ENCODE measurements at places on chromosomes 3 and 15.

DNA sequence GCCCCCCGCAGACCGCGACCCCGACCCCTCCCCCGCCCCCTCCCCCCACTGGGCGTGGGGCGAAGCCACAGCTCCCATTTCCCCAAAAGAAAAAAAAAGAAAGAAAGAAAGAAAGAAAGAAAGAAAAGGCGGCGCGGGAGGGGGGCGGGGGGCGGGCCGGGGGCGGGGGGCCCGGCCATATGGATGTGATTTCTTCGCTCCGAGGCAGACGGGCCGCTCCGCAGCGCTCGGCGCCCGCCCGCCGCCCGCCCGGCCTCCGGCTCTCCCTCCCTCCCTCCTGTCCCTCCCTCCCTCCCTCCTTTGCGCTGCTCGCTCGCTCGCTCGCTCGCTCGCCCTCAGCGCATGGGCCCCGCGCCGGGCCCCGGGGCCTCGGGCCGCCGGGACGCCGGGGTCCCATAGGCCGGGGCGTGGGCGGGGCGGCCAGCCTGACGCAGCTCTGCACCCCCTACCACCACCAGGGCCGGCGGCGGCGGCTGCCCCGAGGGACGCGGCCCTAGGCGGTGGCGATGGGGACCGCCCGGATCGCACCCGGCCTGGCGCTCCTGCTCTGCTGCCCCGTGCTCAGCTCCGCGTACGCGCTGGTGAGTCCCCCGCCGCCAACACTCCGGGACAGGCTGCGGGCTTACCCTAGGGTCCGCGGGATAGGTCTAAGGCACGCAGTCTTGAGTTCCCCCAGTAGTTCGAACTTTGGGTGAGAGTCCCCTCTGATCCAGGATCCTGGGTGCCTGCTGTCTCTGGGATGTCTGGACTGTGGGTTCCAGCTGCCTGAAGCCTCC is 5.7 kb downstream of the PTH1R start:
- DNase-seq, result peak; percentile 48

DNA sequence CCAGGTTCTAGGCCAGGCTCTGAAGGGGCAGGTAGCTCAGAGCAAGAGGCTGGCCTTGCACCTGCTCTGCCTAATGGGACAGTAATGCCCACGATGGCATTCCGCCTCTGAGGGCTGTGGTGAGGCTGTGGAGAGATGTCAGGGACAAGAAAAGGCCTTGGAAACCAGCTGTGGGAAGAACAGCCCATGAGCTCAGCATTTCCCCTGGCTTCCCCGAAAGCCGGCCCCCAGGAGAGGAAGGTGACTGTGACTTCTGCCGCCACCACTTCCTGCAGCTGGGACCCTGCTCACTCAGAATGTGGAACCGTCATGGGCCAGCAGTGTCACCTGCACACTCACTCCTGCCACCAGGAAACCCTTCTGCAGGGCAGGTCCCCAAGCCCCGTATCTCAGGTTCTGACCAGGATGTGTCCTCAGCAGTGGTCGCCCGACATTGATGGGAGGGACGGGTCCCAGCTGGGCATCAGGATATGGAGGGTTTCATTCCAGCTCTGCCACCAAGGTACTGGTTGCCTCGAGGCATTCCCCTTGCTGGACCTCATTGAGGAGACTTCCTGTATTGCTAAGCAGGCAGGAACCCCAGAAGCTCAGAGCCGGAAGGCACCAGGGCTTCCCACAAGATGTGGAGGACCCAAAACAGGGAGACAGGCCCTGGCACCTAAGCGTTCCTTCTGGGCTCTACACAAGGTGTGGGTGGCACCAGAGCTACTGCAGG is 30.7 kb downstream of the SEMA7A start:
- peak; percentile 88 for DNase-seq

DNA sequence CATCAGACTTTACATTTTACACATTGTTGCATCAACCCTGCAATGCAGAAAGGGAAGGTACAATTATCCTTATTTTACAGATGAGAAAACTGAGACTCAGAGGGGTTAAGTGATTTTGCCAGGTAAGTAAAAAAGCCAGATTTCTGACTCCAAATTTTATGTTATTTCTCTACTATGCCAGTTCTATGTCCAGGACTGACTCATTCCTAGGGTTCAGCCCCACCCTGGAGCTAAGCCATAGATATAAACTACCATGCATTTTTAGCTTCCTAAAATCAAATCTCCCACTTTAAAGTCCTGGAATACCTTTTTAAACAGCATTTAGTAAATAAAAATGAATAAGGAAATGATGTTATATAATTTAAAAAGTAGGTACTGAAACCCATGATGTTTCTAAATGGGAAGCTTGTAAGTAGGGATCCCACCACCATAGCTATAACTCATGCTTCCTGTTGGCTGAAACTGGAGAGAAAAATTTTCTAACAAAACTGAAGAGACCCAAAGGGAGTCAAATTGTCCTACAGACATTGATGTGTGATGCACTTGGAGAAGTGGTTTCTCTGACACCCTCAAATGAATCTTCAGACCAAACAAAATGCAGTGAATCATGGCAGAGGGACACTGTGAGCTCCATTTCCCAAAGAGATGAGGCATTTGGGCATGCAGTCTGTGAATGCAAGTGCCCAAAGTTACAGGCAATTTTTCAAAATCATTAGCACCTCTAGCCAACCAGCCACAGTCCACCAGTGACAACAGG is 301.7 kb upstream of the UMPS start:
- DNase-seq, result no peak

DNA sequence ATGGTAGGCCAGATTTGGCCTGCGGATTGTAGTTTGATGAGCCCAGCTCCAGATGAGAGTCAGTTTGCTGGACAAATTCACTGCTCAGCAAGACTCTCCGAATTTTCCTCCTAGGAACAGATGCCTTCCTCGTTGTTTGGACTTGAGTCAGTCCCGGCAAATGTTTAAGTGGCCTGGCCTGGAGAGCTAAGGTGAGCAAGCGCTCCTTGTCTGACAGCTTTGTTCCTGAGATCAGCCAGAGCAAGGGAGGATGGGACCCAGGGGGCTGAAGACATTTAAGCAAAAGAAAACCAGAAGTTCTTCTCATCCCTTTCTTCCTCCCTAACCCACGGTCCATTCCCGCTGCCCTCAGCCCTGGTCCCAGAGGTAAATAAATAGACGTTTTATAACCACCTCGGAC is 40.3 kb downstream of the POLR2M start:
- no peak for DNase-seq

DNA sequence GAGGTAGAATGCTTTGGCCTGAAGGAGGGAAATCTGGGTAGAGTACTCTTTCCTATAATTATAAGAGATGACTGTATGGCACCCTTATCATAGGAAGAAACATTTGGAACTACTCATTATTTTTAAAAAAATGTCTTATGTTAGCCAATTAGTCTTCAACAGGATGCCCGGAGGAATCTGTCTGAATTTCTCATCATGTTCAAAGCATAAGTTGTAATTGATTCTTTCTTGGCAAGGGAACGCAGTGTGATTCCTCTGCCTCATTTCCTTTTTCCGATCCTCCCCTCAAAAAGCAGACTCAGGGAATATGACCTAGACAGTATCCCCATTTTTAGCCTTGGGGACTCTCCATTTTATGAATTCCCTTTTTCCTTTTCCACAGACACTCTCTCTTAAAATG is 165.1 kb downstream of the IL5RA start:
- no peak for DNase-seq

DNA sequence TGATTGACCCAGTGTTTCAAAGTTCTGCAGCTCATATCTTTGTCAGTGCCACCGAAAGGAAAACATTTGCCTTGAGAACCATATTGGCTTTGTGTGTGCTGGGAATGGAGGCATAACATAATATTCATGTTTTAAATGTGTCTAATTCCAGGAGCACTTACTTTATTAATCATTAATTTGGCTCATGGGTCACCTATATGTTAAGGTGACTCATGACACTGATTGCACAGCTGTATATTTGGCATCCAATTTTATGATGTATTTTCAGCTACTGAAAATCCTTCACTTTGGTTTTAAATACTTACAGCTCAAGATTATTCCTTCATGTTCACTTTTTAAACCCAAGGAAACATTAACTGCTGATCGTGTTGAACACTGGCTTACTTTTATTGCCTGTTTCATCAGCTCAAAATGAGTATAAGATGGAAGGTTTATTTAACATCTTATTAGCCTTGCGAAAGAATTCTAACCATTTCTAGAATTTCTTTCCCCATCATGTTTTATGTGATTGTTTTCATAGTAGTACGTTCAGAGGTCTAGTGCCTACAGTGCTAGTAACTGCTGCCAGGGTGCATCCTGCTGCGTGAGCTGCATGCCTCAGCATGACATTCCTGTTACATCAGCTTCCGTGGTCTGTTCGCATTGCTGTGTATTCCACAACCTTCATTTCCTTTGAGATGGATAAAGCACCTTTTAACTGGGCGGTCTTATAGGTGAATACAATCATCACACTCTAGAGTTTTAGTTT is 63.7 kb downstream of the LRCH3 start:
- DNase-seq, result no peak

DNA sequence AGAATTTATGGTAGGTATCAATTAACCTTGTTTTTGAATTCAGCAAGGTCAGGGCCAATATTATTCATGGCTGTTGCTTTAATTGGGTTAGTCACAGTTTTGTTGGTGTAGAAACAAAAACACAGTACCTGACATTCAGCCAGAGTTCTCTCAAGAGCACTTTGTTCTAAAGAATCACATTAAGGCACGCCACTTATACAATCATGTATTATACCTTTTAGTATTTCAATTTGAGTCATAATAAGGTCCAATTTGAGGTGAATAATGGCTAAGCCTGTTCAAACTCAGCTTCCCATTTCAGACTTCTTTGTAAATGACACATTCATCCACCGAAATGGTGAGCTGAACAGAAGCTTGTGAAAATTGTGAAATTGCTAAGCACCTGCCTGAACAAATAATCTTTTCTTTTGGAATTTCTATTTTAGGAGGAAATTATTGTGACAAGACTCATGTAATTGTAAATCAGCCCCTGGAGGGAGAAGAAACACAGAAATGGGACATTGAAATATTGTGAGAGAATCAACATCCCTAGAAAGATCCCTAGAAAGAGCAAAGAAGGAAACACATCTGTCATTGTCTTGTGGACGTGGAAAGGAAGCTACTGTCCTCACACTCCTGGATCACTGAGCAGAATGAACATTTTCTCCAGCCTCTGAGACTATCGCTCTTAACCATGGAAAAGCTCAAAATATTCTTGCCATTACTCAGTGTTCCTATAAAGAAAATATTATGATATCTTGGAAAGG is 29.3 kb downstream of the RIOX2 start:
- DNase-seq, result no peak

GRCh38 chr3:126258670-126259069 is 78.3 kb upstream of the ALDH1L1 start:
- no peak for DNase-seq

DNA sequence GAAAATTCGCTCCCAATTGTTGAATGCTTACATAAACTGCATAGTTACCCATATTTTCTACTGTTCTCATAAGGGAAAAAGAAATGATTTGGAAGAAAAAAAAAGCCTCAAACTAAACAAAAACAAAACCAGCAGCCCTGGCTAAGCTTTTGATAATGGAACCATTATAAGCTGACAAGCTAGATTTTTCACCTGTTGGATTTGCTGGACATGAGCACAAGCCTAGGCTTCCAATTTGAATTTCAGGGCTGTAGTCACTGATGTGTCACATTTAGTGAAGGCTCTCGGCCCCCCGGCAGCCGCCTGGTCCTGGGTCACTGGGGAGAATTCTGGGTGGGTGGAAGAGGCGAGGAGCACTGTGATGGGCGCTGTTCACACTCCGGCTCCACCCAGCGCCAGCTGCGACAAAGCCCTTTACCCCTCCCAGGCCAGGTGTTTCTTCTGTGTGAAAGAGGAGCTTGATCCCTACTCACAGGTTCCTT is 4.6 kb downstream of the FBXL22 start:
- DNase-seq, result no peak
